Muscle of back (tissue), 13 donors: ENCODE measurements at places on chromosomes 2 and 18.
A peak's percentile ranks its signal among the peaks of the same experiment; 100 is the strongest.

DNA sequence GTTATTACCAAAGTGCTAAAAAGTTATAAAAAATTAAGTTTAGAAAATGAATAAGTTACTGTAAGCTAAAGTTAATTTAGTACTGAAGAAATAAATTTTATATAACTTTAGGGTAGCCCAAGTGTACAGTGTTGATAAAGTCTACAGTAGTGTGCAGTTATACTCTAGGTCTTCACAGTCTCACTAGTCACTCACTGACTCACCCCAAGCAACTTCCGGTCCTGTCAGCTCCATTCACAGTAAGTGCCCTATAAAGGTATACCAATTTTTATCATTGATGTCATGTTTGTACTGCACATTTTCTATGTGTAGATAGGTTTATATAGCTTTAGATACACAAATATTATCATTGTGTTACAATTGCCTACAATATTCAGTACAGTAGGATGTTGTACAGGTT, 518.3 kb upstream of the PIK3C3 start:
- DNase-seq: no peak

- no peak for DNase-seq
Observed at GRCh38 chr2:177595126-177595845, 202.7 kb downstream of the AGPS start.

GRCh38 chr2:36530178-36530982, 67.6 kb downstream of the FEZ2 start:
- DNase-seq: no peak

DNA sequence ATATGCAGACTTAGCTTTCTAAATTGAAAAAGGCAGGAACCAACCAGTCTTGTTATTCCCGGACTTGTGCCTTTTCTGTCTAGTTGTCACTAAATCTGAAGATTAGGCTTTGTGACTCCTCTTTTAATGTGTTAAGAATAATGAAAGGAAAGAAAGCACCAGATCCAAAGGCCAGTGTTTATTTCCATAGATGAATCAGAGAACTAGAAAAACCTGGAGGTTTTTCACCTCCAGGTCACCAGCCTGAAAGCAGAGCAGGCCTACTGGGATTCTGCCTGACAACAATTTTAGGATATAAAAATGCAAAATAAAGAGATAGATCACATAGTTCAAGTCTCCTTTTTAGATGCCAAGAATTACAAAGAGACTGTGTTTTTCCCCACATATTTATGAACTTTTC, 160.4 kb downstream of the GULP1 start:
- peak; percentile 34 for DNase-seq
